ENCODE measurements at places on chromosomes 2 and 18.

- DNase-seq, result no peak
These were observed 20.4 kb upstream of the ATOH8 start for GRCh38 chr2:85733121-85733960.

DNA sequence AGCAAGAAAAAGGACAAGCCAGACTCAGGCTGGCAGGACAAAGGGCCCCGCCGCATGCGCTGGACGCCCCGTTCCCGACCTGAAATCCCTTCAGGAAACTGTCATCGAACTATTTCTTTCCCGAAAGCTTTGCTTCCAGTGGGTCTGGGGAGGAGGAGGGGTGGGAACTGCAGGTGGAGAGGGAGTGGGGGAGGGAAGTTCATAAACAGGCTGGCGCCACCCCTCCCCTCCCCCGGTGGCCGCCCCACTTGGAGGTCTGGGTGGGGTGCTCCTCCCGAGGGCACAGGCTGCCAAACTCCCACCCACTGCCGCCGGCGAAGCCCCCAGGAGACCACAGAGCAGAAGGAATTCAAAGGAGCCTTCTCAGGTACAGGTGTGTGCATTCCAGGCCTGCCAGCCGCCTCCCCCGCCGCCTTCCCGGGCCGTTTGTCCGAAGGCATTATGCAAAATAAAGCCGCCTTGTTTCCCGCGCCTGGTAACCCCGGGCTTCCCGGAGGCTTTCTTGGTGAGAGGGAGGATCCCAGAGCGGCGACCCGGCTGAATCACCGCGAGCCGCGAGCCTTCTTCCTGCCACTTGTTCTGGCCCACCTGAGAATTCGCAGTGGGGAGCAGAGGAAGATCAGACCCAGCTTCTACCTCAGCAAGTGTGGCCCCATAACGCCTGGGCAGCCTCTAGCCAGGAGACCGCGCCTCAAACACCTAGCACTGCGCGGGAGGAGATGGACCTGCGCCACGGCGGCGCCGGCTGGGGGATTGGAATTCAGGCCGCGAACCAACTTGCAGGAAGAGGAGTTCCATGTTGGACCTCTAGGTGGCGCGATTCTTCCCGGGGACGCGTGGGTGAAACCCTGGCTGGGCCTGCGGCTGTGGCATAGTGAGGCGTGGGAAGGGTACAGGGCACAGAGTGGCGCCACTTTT, 101.9 kb downstream of the FOXI3 start:
- DNase-seq, result no peak

DNA sequence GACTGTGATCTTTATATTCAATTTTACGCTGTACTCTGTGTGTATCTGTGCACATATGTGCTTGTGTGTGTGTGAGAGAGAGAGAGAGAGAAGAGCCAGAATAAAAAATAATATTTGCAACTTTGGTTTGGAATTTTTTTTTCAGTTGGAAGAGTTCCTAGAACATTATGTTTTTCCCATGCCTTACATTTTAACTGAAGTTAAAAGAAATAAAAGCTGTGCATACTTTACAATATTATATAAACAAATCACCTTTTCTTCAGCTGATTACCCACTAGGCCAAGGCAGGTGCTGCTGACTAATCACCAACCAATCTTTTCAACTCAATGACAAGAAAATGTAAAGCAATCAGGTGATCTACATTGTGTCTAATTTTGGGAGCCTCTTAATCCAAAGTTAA, 366.3 kb downstream of the NYAP2 start:
- no peak for DNase-seq

DNA sequence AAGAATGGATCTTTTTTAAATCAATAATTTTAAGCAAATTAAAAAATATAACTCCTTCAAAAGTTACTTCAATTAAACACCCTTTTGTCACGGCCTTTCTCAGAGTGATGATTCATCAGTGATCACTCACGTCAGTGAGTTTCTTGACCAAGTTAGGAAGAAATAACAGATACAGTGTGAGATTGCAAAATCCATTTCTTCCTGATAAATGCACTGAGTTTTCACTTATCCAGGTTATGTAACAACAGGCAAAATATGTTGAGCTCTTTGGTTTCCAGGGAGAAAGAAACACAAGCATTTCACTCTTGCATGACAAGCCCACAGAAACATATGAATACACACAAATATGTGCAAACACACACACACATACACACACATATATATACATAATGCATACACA, 195.9 kb upstream of the CYRIA start:
- no peak for DNase-seq

- DNase-seq, result no peak
These were observed 105.0 kb upstream of the CCDC150 start for GRCh38 chr2:196534495-196534894.

GRCh38 chr18:48949050-48949605, 1.6 kb downstream of the SMAD7 start:
- no peak for DNase-seq

GRCh38 chr2:109446278-109447131, 167.3 kb downstream of the SEPTIN10 start:
- DNase-seq, result no peak

- DNase-seq, result no peak
These were observed 113.3 kb upstream of the SERTAD2 start for GRCh38 chr2:64766841-64767669.

GRCh38 chr2:148982282-148982681, 56.2 kb upstream of the LYPD6B start:
- no peak for DNase-seq

- DNase-seq, result no peak
These were observed 214.6 kb downstream of the NCK2 start for GRCh38 chr2:105959357-105959756.

GRCh38 chr2:218745559-218746469, 35.2 kb downstream of the TTLL4 start:
- no peak for DNase-seq

DNA sequence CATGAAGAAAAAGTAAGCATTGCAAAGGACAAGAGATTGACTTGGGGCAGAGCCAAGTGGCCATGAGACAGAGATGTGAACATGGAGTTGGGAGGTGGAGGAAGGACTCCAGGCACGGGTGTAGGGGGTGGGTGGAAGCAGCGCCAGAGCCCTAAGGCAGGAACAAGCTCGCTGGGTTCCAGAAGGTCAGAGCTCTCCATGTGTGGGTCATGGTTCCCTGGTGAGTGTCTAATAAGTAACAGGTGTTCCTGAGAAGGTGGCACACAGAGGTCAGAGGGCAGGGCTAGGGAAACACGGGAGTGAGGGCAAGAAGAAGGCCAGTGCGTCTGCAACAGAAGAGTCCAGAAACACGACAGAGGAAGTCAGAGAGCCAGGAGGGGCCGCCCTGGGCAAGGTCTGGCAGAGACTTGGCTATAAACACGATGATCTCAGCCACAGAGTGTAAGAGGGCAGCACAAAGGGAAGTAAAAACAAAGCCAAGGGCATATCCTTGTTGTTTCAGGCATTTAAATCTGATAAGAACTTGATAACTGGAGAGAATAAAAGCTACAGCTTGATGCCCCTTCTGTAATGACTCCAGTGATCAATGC, 260.8 kb downstream of the TGIF1 start:
- no peak for DNase-seq

DNA sequence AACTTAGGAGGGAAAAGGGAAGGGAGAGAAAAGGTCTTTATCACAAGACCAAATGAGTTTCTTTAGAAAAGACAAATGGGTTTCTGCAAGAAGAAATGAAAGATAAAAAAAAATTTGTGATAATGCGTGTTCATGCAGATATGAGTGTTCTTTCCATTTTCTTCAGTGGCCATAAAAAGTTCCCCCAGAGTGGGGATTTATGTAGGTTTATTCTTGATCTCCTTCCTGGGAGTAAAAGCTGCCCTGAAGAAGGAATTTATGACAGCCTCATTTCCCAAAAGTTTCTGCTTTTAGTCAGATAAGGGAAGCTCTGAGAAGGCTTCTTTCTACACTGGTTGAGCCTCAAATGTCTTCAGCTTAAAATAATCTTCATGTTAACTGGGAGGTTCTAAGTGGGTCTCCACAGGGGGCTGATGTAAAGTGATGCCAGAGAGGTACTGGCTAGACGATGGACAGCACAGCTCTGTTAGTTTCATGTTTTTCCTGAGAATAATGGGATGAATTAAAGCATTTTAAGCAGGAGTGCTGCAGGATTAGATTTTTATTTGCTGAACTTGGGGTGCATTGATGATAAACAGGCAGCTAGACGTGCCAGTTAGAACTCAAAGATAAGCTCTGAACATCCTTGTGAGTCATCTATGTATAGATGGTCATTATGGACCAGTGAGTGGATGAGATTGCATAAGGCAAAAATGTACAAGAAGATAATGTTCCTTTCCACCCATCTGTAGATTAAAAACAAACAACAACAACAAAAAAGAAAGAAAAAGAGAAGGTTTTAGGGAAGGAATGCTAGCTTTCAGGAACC, 99.4 kb upstream of the MSH2 start:
- DNase-seq, result no peak

- DNase-seq, result no peak
These were observed 11.7 kb downstream of the DGKD start for GRCh38 chr2:233365861-233366520.

DNA sequence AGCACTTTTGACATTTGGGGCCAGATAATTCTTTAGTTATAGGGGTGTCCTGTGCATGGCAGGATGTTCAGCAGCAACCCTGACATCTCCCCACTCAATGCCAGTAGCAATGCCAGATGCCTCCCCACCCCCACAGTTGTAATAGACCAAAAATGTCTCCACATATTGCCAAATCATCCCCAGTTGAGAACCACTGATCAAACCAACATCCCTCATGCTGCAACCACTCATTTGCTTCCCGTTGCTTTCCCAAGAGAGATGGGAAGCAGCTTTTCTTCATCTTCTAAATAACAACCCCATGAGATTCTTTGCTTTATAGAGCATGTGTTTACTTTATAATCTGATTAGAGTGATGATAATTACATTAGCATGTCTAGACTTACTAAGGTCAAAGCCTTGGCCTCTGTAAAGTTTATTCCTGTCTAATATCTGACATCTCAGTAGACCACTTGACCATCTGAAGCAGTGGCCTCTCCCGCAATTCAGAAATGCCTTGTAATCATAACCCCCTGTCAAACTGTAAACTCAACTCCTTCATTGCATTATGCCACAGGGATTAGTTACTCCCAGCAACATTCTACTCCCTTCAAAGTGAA, 28.7 kb upstream of the C1D start:
- DNase-seq, result no peak

GRCh38 chr2:161170958-161171932, 11.0 kb downstream of the TANK start:
- no peak for DNase-seq

DNA sequence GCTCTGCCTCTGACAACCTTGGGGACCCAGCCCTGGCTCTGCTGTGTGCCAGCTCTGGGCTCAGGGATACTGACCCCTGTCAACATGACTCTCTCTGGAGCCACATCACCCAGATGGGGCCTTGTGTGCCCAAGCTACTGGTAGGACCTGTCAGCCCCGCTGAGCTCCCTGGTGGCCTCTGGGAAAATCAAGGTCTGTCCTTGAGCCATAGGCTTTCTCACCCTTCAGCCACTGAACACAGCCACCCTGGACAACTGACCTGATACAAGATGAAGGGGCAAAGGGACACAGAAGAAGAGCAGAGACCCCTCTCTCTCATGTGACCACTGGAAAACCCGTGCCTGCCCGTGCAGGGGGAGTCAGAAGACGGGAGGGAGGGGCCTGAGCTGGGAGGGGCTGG, 7.8 kb downstream of the CCDC74A start:
- no peak for DNase-seq

- no peak for DNase-seq
These were observed 27.0 kb downstream of the TMEM182 start for GRCh38 chr2:102788885-102789260.

DNA sequence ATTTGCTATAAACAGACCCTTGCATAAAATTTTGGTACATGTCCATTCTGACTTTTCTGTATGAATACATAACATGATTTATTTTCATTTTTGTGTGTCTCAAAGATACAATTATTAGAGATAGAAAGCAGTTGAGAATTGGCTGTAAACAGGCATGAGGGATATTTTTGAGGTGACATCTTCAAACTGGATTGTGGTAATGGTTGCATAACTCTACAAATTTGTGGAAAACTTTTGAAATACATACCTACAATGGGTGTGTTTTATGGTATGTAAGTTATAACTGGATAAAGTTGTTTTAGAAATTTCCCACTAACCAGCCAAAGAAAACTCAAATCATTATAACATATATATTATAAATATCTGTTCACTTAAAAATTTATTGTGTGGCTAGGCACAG, 39.6 kb downstream of the GREB1L start:
- DNase-seq, result no peak

GRCh38 chr2:103135679-103136078, 373.8 kb downstream of the TMEM182 start:
- DNase-seq, result no peak

- DNase-seq, result no peak
These were observed 565.1 kb downstream of the ARHGAP15 start for GRCh38 chr2:143694335-143694734.

DNA sequence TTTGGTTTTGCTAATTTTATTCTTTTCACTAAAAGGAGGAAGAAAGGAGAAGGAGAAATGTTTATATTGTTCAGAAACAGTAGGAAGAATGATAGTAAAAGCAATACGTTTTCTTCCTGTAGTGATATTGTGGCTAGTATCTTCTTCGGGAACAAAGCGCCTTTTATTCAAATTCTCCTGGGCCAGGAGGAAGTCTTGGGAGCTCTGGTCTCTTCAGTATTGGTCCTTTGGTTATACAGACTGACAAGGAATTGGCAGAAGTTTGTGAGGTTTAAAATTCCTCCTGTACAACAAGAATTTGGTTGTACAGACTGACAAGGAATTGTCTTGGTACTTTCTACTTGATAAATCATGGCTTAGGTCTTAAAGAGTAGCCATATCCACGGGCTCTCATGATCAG, 9.9 kb downstream of the GIGYF2 start:
- DNase-seq, result no peak

DNA sequence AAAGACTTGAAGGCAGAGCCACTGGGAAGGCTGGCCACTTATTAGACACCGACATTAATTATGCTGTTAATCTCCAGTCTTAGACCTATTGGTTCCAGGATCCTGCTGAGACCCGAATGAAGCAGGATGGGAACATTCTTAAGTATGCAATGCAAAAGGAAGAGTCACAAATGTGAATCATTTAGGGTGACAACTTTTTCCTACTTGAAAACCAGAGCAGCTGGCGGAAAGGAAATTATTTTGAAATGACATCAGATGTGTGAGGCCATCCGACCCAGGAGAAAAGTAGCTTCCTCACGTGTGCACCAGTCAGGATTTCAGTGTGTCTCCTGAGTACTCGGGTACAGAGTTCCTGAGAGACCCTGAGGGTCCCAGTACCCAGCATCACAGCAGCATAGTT, 222.9 kb upstream of the NCKAP5 start:
- DNase-seq, result no peak

- DNase-seq, result no peak
These were observed 63.0 kb downstream of the STK25 start for GRCh38 chr2:241445426-241445825.

- DNase-seq, result no peak
These were observed 114.2 kb upstream of the NT5C1B start for GRCh38 chr2:18703555-18703954.

GRCh38 chr18:50266248-50266704, at the start of gene CFAP53:
Gene CFAP53 (minus strand): TSS chr18:50266495. CDS start chr18:50266404, 91 bp downstream.
- peak; percentile 80 for DNase-seq

DNA sequence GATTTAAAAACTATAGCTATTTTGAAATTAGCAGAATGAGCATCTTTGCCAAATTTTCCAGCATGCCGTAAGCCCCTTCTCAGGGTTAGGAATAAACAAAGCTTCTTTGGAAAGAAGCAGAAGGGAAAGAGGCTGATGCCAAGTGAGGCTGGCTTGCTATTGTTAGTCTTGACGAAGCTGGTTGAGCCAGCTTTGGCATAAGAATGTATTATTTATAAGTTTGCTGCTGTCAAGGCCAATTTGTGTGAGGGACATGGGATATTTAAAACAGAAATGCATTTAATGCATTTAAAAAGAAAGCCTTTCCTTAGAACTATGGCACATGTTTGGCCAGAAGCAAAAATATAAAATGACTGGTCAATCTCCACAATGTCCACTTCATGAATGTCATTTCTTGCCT, 52.5 kb upstream of the TTN start:
- no peak for DNase-seq
